ENCODE measurements at places on chromosomes 7 and 10. TPM values are rescaled to one million over a fixed set of nuclear protein-coding genes. Genes with fewer than 3 reads are reported as not detected.

- H3K27ac ChIP-seq = no peak overlapping the region
- no peaks in the 10 kb centered on the region for H3K27me3 ChIP-seq
- no peaks in the 10 kb centered on the region for H3K4me1 ChIP-seq
- no peak for DNase-seq
- H3K36me3 ChIP-seq = no peaks in the 10 kb centered on the region
These were observed 87.4 kb downstream of the CELF2 start for GRCh38 chr10:11104772-11105675.

- no peaks in the 10 kb centered on the region for H3K4me1 ChIP-seq
- no peak for DNase-seq
- H3K4me3 ChIP-seq = no peak overlapping the region
These were observed 48.0 kb upstream of the BHLHA15 start for GRCh38 chr7:98163269-98163668.

- no peaks in the 10 kb centered on the region for H3K4me1 ChIP-seq
- no peaks in the 10 kb centered on the region for H3K27me3 ChIP-seq
- H3K36me3 ChIP-seq = no peaks in the 10 kb centered on the region
- no peak overlapping the region for H3K27ac ChIP-seq
- H3K4me3 ChIP-seq = no peak overlapping the region
- no peak for DNase-seq
These were observed 56.8 kb downstream of the SDHAF3 start for GRCh38 chr7:97174303-97174702.

GRCh38 chr7:155351120-155351870 lies 53.6 kb downstream of the INSIG1 start:
- H3K27ac ChIP-seq = no peak overlapping the region
- no peak overlapping the region for H3K4me3 ChIP-seq
- no peaks in the 10 kb centered on the region for H3K36me3 ChIP-seq
- DNase-seq = no peak
- H3K27me3 ChIP-seq = no peaks in the 10 kb centered on the region
- H3K4me1 ChIP-seq = no peaks in the 10 kb centered on the region

DNA sequence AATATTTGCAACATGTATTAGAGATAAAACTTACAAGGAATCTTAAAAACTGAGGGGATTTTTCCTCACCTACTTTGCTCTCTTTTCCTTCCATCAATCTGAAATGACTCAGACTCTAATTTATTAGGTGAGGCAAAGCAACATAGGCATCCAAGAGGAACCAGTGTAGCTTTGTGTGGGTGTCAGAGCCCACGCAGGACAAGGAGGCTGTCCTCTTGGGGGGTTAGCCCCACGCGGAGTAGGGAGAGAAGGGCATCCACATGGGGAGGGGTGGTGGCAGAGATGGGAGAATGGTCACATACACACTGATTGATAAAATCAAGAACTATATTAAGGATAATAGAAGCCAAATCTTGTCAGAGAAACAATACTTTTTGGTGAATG lies 33.8 kb upstream of the ARMS2 start:
- no peaks in the 10 kb centered on the region for H3K27me3 ChIP-seq
- no peak for DNase-seq
- H3K4me1 ChIP-seq = peaks cover 5% of the 10 kb centered on the region
- H3K27ac ChIP-seq = no peak overlapping the region

Gene ZNF862
- 1.7 TPM for total RNA-seq

Gene EMX2
- total RNA-seq = not detected

Gene PTPRN2
- 7.3 TPM for total RNA-seq

Gene NRCAM
- 0.53 TPM for total RNA-seq
